IPS DF 6.9 (cell line): ENCODE measurements at places on chromosomes 5 and 9.
A peak's percentile ranks its signal among the peaks of the same experiment; 100 is the strongest.

DNA sequence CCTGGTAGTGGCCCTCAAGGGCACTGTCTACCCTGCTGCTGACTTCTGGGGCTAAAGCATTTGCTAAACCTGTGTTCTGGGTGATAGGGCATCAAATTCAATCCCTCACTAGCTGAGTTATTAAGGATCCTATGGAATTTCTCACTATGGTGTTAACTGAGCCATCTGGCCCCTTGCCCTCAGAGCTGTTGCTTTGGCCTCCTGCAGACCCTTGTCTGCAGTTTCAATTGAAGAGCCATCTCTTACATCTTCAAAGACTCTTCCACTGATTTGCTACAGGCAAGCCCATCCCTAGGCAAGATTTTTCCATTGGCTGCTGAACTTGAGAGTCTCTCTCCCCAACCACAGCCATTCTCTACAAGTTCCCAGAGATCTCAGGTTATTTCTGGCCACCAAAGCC lies 418.2 kb downstream of the ZNF608 start:
- no peaks in the 10 kb centered on the region for H3K27me3 ChIP-seq
- H3K36me3 ChIP-seq = no peaks in the 10 kb centered on the region
- no peak overlapping the region for H3K4me3 ChIP-seq
- no peaks in the 10 kb centered on the region for H3K4me1 ChIP-seq
- H3K27ac ChIP-seq = no peak overlapping the region

GRCh38 chr9:136312436-136312835 lies 8.5 kb upstream of the CCDC187 start:
- H3K4me1 ChIP-seq = no peaks in the 10 kb centered on the region
- no peaks in the 10 kb centered on the region for H3K27me3 ChIP-seq

DNA sequence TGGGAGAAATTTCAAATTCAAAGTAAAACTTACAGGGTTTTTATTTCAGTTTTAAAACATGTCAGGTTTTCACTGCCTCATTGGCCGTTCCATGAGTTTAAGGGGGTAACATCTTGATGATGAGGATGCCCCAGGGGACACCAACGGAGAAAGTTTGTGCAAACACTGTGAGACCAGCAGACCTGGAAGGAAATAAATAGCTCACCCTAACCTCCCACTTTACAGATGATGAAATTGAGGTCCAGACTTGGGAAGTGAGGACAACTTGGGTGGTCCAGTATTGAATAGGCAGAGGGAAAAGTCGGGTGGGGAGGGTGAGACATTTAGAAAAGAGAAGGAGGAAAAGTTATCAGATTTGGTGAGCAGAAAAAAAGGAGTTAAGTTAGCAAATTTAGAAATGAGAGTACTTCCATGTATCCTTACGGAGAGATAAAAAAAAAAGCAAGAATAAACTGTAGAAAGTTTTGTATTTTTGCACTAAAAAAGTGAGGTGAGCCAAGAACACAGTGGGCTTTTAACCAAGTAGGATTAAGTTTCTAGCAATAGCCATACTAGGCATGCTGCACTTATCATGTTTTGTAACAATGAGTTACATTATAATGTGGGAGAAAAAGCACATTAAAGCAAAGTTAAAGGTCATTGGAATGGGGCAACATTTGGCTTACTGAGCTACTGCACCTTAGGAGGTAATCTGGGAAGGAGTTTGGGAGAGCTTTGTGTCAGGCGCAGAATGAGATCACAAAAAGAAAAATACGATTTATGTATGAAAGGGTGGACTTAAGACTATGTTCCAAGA lies 125.1 kb downstream of the GAS1 start:
- no peaks in the 10 kb centered on the region for H3K27me3 ChIP-seq
- no peaks in the 10 kb centered on the region for H3K4me1 ChIP-seq
- no peaks in the 10 kb centered on the region; the same call in 1 of the 2 replicates for H3K36me3 ChIP-seq
- H3K27ac ChIP-seq = no peak overlapping the region

DNA sequence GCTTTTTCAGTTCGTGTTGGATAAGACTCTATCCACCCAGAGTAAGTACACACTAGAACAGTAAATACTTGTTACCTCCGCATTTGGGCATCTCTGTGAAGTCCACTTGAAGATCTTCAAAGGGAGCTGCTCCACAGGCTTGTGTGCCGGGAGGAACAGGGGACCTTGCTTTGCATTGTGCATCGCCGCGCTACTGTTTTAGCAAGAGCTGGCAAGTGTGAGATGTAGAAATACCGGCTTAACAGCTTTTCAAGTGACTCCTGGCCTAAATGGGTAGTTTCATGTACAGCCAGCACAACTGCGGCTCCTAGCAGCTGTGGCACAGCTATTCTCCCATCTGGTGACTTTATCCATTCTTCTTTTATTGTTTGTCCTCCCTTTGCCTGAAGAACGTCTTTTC lies 8.4 kb upstream of the ZNF354C start:
- no peaks in the 10 kb centered on the region for H3K4me1 ChIP-seq
- no peaks in the 10 kb centered on the region for H3K27me3 ChIP-seq
- no peak overlapping the region for H3K27ac ChIP-seq
- no peak overlapping the region for H3K4me3 ChIP-seq
- no peak for DNase-seq
- H3K36me3 ChIP-seq = no peaks in the 10 kb centered on the region

DNA sequence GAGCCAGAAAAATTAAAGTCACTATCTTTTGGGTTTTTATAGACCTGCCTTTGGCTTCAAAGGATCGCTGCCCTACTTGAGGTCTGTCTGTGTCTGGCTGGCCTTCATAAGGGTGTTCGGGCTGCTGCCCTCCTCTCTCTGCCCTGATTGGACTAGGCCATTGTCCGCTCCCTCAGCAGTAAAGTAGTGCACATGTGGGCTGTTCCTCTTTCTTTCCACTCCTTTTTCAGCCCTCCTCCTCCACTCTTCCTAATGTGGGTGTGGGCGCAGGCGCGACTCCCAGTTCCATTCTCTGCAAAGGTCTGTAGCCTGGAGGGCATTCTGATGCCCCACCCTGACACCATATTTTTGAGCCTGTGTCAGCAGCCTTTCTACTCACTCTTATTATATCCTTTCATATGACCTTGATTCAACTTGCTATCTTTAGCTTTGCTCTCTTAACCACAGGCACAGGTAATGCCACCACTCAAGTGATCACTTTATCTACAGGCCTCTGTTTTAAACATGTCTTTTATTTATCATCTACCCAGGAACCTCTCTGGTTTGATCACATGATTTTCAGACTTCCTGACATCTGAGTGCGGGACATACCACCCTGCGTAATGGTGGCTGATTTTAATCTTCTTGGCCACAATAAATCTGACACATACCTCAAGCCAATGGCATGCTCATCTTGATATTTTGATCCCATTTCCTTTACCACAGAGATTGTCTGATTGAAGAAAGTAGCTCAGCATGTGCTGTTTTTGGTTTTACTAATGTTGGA lies 144.5 kb downstream of the AOPEP start:
- H3K27me3 ChIP-seq = no peaks in the 10 kb centered on the region
- H3K27ac ChIP-seq = no peak overlapping the region
- no peaks in the 10 kb centered on the region for H3K4me1 ChIP-seq
- no peak for DNase-seq

- no peaks in the 10 kb centered on the region for H3K4me1 ChIP-seq
- no peaks in the 10 kb centered on the region for H3K36me3 ChIP-seq
- H3K27ac ChIP-seq = no peak overlapping the region
- DNase-seq = no peak
These were observed 186.0 kb downstream of the WDR70 start for GRCh38 chr5:37565062-37565670.

DNA sequence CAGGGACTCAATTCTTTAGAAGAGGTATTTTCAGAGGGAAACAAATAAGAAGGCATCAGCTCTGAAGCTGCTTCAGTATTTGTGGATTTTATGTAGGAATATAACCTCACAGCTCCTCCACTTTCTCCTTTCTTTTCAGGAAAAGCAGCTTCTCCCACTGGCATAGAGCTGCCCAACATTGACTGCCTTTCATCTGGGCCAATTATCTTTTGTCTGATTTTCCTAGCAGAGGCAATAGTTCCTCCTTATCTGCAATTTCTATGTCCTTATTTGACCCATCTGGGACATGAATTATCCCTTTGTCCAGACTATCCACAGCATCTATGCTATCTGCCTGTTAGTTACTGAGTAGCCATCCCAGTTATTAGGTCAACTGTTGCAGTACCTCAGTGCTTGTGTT lies 1671.2 kb upstream of the ACO1 start:
- no peaks in the 10 kb centered on the region for H3K4me1 ChIP-seq
- H3K27me3 ChIP-seq = no peaks in the 10 kb centered on the region
- no peak overlapping the region for H3K27ac ChIP-seq
- DNase-seq = no peak
- H3K4me3 ChIP-seq = no peak overlapping the region
- H3K36me3 ChIP-seq = no peaks in the 10 kb centered on the region

DNA sequence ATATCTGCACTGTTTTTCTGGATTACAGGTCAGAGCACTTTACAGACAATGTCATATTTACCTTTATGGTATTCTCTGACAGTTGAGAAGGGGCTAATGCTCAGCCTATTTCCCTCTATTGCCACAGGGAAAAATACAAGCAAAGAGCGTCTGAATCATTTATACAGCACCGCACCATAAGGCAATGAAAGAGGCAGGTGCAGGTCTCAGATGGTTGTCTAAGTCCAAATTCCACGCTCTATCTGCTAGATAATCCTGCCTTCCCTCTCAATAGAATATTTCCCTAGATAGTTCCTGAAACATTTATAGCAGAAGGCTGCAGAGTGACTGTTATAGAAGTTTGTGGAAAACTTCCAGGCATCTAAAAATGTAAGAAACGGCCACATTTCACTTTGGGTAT lies 446.1 kb upstream of the CDH6 start:
- DNase-seq = no peak
- H3K36me3 ChIP-seq = no peaks in the 10 kb centered on the region
- H3K4me1 ChIP-seq = no peaks in the 10 kb centered on the region
- no peaks in the 10 kb centered on the region for H3K27me3 ChIP-seq
- H3K27ac ChIP-seq = no peak overlapping the region
- no peak overlapping the region for H3K4me3 ChIP-seq

GRCh38 chr9:76090909-76091308 lies 200.4 kb downstream of the PCSK5 start:
- H3K4me1 ChIP-seq = no peaks in the 10 kb centered on the region
- no peak overlapping the region for H3K27ac ChIP-seq
- no peaks in the 10 kb centered on the region for H3K27me3 ChIP-seq
- H3K36me3 ChIP-seq = no peaks in the 10 kb centered on the region

- no peak overlapping the region for H3K27ac ChIP-seq
- no peaks in the 10 kb centered on the region for H3K4me1 ChIP-seq
These were observed 945.2 kb upstream of the PTPRD start for GRCh38 chr9:11558043-11558442.

DNA sequence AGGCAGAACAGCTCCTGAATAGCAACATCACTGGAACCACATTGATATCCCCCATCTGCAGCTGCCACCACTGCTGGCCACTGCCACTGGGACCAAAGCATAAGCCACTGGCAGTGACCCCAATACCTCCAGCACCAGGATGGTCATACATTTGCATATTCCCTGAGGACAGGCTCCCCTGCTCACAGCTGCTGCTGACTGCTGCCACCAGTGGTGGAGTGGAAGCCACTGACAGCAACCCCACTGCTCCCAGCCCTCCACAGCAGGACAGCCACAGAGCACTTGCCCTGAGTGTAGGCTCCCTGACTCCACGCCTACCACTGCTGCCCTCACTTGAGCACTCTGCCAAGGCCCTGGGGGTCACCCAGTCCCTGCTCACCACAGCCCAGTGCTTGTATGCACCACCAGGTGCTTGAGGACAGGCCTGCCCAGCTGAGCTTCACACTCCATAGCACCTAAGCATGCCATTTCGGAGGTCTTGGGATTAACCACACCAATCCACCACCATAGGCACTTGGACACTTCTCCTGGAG lies 327.4 kb upstream of the RPS23 start:
- no peaks in the 10 kb centered on the region for H3K27me3 ChIP-seq
- H3K27ac ChIP-seq = no peak overlapping the region
- DNase-seq = no peak
- H3K4me1 ChIP-seq = no peaks in the 10 kb centered on the region

GRCh38 chr5:40606077-40606765 lies 73.5 kb upstream of the PTGER4 start:
- no peaks in the 10 kb centered on the region for H3K4me1 ChIP-seq
- DNase-seq = no peak
- H3K36me3 ChIP-seq = no peaks in the 10 kb centered on the region
- no peak overlapping the region for H3K4me3 ChIP-seq
- no peaks in the 10 kb centered on the region for H3K27me3 ChIP-seq

DNA sequence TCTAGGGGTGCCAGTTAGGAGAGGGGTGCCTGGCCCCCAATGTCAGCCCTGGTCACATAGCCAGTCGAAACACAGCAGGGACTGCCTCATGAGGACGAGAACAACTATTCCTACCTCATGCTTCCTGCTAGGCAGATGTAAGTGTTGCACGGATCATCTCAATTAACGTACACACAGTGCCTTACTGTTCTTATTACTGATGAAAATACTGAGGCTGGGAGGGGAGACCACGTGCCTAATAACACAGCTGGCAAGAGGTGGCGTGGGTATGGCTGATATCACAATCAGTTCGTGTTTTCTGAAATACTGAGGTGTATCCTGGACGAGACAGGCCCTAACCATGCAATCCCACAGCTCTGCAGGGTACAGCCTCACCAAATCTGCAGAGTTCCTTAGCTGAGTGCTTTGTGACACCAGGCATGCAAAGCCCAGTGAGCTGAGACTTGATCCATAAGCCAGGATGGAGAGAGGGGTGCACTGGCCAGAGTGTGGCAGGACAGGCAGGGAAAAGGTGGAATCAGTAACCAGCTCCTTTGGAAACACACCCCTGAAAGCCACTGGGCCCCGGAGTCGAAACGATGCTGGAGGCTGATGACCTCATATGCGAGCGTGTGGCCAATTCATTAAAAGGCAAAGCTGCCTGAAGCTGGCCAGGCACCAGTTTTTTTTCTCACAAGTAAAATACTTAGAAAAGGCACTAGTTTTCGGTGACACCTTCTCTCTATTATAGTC lies 63.9 kb downstream of the PRRT1B start:
- H3K36me3 ChIP-seq = no peaks in the 10 kb centered on the region
- peaks cover 12% of the 10 kb centered on the region for H3K4me1 ChIP-seq
- no peak overlapping the region for H3K4me3 ChIP-seq
- DNase-seq = no peak

GRCh38 chr5:62572918-62573514 lies 5.6 kb upstream of the LRRC70 start:
- no peak overlapping the region for H3K27ac ChIP-seq
- H3K27me3 ChIP-seq = no peaks in the 10 kb centered on the region
- no peak overlapping the region for H3K4me3 ChIP-seq
- DNase-seq = no peak
- H3K36me3 ChIP-seq = no peaks in the 10 kb centered on the region
- no peaks in the 10 kb centered on the region; the same call in 1 of the 2 replicates for H3K4me1 ChIP-seq

DNA sequence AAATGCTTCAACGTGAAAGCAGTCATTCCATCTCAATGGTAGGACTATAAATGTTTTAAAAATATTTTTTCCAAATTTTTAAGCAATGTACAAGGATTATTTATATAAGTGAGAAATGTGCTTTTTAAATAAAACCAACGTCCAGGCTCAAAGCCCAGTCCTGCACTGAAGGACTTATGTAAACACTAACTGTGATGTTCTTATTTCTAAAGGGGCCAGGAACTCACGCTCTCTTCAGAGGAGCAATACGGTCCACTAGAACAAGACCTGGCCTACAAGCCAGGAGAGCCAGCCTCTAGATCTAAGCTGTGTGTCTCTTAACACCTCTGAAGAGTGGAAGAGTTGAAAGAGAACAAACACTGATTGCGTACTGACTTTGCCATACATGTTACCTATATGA lies 12.1 kb downstream of the TTLL11 start:
- no peak overlapping the region for H3K27ac ChIP-seq
- no peaks in the 10 kb centered on the region for H3K4me1 ChIP-seq
- no peaks in the 10 kb centered on the region for H3K27me3 ChIP-seq
- DNase-seq = no peak
- no peak overlapping the region for H3K4me3 ChIP-seq

- H3K4me1 ChIP-seq = peaks cover 3% of the 10 kb centered on the region; the same call in 1 of the 2 replicates
- peak overlapping the region; percentile 33; the same call in 1 of the 2 replicates for H3K4me3 ChIP-seq
- peaks cover 8% of the 10 kb centered on the region for H3K36me3 ChIP-seq
- DNase-seq = no peak
These were observed 796 bp upstream of the GADD45G start for GRCh38 chr9:89603767-89604665.
